ENCODE measurements at places on chromosomes 11 and 22.

DNA sequence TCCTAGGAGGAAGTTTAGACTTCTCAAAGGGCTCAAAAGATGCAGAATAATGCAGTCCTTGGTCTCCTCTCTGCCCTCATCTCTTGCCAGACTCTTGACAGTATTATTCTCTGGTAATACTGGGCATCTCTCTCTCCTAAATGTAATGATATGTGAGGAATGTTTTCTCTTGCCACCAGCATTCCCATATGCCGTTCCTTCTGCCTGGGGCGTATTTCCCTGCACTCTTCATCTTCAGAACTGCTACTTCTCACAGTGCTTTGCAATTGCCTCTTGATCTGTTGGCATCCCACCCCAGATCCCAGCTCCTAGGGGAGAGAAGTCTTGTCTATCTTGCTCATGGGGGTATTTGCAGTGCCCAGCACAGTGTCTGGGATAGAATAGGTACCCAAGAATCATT is 107.4 kb downstream of the RASSF10 start:
- DNase-seq: no peak

DNA sequence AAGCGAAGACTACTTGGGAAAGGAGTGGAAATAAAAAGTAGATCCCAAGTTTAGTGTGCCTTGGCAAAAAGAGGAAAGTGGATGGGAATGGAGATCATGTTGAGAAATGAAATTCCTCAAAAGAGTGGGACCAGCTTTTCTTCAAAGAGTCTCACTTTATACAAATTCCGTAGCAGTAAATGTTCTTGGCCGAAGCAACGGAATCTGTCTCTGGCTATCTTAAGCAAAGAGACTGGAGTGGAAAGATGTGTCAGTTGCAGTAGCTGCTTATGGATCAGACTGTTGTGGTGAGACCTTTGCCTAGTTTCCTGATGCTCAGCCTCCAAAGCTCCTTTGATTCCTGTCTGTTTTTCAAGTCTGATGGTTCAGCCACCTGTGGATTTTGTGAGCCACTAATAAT is 73.6 kb downstream of the CSTPP1 start:
- DNase-seq: no peak

- no peak for DNase-seq
Measured at GRCh38 chr11:79441461-79441875, 638 bp upstream of the TENM4 start.

DNA sequence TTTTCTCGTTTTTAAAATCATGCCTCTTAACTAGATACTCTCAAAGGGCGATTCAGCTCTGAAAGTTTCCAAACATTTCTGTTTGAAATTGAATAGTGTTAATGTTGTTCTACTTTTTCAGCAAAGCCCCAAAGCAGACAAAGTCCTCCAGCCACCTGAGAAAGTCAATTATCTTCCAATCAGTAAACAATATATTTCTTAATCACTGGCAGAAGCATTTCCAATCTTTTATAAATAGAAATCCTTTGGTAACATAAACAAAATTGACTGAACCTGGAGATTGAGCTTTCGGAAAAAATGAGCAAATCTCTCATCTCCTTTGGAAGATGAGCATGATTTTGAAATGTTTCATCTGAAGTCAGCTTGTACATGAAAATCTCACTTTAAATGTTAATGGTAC is 84.4 kb upstream of the FIBIN start:
- no peak for DNase-seq

- peak; percentile 96 for DNase-seq
Measured at GRCh38 chr22:23178512-23179254, 1.6 kb upstream of the BCR start.

DNA sequence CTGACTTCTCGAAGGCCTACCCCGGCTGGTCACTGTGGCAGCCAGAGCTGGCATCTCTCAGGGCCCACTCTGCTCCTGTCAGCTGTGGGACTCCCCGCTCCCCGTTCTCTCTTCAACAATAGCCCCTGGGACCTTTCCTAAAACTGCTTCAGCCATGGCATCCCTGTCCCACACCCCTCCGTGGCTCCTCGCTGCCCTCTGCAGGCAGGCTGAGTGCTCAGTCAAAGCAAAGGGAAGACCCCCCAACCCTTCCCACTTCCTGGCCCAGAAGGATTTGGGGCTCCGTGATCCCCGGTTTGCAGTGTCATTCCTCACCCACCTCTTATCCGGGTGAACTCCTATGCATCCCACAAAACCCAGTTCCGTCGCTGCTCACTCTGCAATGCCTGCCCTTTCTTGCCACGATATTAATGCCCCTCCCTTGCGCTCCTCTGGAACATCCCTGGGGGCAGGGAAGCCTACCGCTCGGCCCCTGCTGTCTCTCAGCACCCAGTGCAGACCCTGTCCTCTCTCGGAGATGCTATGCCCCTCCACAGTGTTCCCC is 1.6 kb upstream of the TH start:
- no peak for DNase-seq

DNA sequence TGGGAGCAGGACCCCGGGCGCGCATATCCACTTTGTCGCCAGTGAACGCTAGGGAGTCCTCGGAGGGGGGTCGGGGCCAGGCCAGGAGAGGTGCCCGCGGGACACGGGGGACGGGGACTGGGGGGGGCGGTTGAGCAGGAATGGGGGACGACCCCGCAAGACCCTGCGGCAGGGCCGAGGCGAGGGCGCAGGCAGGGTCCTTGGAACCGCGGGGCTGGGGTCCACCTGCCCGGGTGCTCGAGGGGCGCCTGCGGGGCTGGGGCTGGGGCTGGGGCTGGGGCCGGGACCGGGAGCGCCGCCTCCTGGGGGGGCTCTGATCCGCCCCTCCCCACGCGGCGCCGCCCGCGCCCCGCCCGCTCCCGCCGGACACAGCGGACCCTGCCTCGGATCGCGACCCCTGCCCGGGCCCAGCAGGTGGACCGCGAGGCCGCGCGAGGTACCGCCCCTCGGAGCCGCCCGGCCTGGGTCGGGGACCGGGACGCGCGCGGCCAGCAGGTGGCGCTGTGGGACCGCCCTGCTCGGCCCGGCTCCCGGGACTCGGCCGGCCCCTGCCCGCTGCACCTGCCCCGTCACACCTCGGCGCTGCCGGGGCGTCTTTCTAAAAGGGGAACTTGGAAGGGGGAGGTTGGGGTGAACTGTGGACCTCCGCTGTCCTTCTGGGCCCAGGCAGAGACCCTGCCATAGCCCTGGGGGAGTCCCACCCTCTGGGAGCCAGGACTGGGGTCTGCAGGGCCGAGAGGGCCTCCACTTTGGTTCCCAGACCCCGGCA is 11.0 kb downstream of the CRELD2 start:
- peak; percentile 95 for DNase-seq

DNA sequence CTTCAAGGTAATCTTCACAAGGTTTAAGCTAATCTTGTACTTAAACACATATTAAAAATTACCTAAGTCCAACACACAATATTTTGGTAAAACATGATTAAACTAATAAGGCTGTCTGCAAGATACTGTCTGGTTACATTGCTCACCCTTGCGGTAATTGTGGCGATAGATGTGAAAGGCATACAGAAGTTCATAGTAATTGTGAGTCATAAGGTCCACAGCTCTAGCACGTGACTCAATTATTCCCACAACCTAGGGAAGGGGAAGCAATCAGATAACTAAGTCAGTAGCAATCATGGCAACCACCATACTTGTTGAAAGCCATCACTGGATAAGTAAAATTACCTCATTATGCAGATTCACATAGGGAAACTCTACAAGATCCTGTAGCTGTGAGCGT is 30.5 kb upstream of the FNBP4 start:
- no peak for DNase-seq

GRCh38 chr11:121512468-121513465 is 60.0 kb upstream of the SORL1-AS1 start:
- DNase-seq: no peak

DNA sequence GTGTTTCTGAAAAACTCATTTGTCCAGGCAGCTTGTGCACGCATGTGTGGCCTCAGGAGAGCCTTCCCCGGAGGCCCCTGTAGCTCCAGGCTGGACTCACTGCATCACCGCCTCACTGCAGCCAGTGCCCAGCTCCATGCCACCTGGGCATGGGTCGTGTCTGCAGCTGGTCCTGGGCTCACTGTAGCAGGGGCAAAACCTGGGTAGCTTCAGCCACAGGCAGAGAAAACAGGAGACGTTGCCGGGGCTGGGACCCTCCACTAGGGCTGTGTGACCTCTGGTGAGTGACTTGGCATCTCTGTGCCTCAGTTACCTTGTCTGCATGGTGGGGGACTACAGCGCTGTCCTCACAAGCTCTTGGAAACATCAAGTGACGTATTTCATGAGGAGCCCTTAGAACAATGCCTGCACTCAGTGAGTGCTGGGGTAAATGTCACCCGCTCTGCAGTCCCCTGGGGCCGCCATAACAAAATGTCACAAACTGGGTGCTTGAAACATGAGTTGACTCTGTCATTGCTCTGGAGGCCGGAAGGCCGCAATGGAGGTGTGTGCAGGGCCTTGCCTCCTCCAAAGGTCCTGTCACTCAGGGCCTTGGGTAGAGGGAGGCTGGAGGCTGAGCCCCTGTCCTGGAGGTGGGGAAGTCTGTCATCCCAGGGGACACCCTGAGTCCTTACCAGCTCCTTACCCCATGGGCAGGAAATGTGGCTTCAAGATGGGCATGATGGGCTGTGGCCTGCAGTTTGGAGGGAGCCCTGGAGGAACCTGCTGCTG is 488.7 kb downstream of the TBC1D22A start:
- DNase-seq: no peak

GRCh38 chr22:33431300-33431699 is 373.1 kb upstream of the SYN3 start:
- DNase-seq: no peak

GRCh38 chr11:75910426-75911145 is 95.6 kb downstream of the UVRAG start:
- no peak for DNase-seq

- DNase-seq: no peak
Measured at GRCh38 chr11:19200410-19201201, 1.2 kb downstream of the CSRP3 start.

DNA sequence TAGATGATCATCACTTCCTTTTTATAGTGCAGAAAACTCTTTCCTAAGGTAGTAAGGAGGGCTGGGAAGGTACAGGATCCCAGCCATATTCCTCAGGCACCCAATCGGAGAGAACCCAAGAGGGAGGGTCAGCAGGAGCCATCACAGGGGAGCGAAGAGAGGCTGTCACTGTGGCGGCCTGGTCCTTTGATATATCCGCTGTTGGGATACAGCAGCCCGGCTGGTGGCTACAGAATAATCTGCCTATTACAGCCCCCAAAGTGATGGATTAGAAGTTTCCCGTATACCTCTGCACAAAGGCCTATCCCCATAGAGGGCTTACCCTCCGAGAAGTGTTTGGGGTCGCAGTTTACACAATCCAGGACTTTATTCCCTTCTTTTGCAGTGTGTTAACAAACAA is 48.5 kb downstream of the OR4D9 start:
- peak; percentile 65 for DNase-seq

GRCh38 chr11:84420271-84420670 is 1134.1 kb upstream of the CCDC90B start:
- no peak for DNase-seq

GRCh38 chr11:102553835-102554282 is 23.3 kb upstream of the MMP7 start:
- no peak for DNase-seq

GRCh38 chr22:50111056-50111455 is 21.2 kb downstream of the MOV10L1 start:
- DNase-seq: no peak

DNA sequence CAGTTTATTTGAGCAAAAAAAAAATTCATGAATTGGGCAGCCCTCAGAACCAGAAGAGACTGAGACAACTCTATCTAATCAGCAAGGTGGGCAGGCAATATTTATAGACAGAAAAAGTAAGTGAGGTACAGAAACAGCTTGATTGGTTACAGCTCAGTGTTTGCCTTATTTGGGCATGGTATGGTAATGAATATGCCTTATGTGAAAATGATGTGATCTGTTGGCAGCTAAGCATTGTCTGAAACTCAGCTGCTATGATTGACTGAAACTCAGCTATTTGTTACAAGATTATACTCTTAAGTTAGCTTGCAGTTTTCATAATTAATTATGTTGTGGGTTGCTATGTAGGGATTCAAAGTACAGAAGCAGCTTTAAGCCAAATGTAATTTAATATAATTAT is 127.6 kb downstream of the CNTN5 start:
- no peak for DNase-seq

DNA sequence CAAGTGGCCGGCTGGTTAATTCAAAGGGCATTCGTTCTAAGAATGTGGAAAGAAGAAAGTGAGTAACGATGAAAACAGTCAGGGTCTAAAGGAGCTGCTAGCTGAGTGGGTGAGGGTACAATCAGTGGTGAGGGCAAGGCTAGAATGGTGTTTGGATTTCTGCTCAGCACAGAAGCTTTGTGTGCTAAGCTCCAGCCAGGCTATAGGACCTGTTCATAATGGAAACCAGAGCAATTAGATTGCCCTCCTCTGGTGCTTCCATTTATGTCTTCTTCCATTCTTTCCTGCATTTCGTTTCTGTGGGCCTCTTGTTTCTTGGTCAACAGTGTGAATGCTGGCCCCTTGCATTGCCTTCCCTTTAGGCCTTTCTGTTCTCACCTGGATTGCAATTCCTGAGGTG is 572.9 kb upstream of the CHORDC1 start:
- DNase-seq: no peak

- no peak for DNase-seq
Measured at GRCh38 chr22:30277547-30278344, 11.1 kb upstream of the OSM start.

DNA sequence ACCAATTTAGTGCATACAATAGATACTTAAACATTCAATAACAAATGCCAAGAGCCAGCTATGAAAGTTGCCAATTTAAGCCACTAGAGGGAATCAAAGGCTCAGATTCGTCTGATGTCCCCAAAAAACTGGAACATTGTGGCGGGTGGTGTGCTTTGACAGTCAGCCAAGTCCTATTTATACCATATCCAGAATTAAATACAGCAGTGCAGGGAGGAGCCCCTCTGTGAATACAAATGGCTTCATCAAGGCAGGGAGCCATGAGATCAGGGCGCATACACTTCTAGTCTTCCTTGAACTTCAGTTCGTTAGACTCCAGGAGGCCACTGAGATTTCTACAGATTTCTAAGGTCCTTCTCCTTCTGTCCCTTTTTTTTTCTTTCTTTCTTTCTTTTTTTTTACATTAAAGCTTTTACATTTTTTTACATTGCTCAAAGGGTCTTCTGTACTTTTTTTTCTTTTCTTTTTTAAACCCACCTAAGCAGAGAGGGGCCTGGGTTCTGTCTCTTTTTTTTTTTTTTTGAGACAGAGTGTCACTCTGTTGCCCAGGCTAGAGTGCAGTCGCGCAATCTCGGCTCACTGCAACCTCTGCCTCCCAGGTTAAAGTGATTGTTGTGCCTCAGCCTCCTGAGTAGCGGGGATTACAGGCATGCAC is 41.5 kb upstream of the HSPA8 start:
- peak; percentile 16 for DNase-seq

DNA sequence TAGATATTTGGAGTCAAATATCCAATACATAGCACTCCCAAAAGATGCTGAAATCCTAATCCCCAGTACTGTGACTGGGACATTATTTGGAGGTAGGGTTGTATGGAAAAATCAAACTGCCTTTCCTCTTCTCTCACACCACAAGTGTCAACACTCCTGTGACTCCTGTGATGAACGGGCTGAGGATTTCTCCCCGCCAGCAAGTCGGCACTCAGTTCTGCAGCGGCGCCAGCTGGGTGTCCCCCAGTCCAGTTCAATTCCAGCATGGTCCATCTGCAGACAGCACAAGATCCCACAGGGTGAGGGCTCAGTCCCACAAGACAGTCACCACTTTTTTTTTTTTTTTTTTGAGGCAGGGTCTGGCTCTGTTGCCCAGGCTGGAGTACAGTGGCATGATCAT is 4.3 kb upstream of the PARVB start:
- no peak for DNase-seq

GRCh38 chr11:65317025-65317786 is 2.5 kb downstream of the CDC42EP2 start:
- no peak for DNase-seq

Measured in HuH-7.5 (cell line).